AG10803 (cell line): ENCODE measurements at places on chromosomes 5 and 9.

GRCh38 chr5:145443964-145444363, 391.2 kb downstream of the PRELID2 start:
- no peak for DNase-seq

DNA sequence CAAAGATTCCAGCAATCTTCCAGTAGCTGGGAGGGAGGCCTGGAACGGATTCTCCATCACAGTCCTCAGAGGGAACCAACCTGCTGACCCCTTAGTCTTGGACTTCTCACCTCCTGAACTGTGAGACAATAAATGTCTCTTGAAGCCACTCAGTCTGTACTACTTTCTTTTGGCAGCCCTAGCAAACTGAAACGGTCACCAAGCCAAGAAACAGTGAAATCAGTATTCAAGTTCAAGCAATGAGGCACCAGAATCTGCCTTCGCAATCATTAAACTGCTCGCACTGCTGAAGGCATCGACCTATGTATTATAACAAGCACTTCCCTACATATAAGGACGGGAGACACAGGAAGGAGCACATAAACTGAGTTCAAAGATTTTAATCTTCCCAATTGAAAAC, 120.6 kb upstream of the PUM3 start:
- no peak for DNase-seq

- peak; percentile 36 for DNase-seq
These were observed 8.8 kb upstream of the ASB6 start for GRCh38 chr9:129650680-129651235.

GRCh38 chr5:170306381-170306831, 8.8 kb upstream of the LCP2 start:
- peak; percentile 81 for DNase-seq

DNA sequence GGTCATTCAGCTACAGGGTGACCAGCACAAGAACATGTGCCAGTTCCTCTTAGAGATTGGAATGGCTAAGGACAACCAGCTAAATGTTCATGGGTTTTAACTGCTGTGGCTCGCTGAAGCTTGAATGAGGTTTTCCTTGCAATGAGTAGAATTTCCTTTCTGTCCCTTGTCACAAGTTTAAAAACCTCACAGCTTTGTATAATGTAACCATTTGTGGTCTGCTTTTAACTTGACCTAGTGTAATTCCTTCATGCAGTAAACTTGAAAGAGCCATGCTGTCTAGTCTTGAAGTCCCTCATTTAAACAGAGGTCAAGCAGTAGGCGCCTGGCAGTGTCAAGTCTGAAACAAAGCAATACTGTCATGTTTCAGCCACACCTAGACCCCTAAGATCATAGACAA, 181.3 kb upstream of the DMRT1 start:
- no peak for DNase-seq

DNA sequence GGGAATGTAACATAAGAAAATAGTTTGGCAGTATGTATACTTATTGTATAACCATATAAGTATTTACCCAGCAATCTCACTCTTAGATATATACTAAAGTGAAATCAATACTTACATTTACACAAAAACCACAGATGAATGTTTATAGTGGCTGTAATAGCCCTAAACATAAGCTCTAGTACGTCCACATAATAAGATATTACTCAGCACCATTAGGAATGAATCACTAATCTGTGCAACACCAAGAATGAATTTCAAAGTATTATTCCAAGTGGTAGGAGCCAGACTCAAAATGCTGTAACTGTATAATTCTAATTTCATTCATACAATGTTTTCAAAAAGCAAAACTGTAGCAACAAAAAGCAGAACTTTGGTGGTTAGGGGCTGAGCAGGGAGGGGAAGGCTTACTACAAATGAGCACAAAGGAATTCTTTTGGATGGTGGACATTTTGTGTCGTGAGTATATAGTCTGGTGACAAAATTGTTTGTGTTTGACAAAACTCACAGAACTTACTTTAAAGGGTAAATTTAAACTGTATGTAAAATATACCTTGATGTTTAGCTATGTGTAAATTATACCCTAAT, 11.9 kb upstream of the C5orf46 start:
- DNase-seq = no peak

- DNase-seq = no peak
These were observed 68.5 kb downstream of the KLHL3 start for GRCh38 chr5:137667341-137667740.

GRCh38 chr9:68644831-68645230, 60.2 kb upstream of the PIP5K1B start:
- DNase-seq = no peak

DNA sequence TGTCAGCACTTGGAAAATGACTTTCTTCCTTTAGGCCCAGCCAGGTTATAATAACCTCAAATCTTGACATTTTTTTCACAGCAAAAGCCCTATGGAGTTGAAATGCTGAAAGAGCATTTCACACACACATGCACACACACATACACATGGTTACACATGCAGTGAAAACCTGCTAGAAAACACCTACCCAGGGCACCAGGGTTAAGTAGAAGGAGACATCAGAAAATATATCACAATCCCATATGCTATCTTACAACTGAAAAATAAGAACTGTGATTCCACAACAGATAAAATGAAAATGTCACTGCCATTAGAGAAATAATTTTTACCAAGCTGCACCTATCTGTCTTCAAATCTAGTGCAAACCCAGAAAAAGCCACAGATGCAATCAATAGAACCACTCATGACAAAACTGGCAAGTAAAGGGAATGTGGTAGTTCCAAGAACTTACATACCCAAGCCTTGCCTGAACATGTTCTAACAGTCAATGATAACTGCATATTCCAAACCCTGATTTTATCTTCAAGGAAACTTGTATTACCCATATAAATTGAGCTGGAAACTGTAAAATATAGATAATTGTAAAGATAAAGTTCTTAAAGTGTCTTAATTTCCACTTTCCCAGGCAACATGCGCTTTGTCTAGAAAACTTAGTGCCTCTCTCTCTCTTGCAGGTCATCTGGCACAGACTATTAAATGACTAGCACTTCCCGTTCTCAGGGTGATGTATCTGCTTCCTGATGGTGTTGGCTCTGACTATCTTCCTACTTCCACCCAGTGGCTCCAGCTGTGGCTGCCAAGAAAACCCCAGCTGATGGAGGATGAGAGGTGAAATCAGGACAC, 250.2 kb upstream of the PTGER4 start:
- DNase-seq = no peak

- DNase-seq = no peak
These were observed 58.6 kb upstream of the LIFR start for GRCh38 chr5:38615042-38615441.

- DNase-seq = no peak
These were observed 1056.5 kb upstream of the EDIL3 start for GRCh38 chr5:85441156-85441555.

- DNase-seq = no peak
These were observed 1931.0 kb downstream of the EFNA5 start for GRCh38 chr5:105739732-105740131.

DNA sequence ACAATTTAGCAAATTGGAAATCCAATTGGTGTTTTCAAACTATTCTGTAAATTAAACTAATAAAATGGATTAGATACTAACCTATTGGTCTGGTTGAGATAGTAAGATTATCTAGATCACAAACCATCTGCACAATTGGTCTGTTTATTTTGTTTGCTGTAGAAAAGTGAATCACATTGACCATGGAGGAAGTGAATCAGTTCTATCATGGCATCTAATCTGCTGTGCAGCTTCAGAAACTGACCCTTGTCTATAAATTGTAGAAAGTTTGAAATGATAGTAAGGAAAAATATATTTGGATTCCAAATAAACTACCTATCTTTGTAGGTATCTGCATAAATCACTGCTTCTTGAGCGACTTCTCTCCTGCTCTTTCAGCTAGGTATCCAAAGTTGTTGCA, 1865.4 kb downstream of the MAT2B start:
- no peak for DNase-seq

- DNase-seq = no peak
These were observed 57.9 kb downstream of the SHB start for GRCh38 chr9:38010918-38011704.

- DNase-seq = peak; percentile 36
These were observed 69.4 kb downstream of the MSX2 start for GRCh38 chr5:174793684-174794328.

GRCh38 chr5:2200261-2200950, 317.7 kb upstream of the IRX4 start:
- DNase-seq = no peak

GRCh38 chr5:43065948-43066798, 26.1 kb upstream of the ANXA2R start:
- peak; percentile 82 for DNase-seq

DNA sequence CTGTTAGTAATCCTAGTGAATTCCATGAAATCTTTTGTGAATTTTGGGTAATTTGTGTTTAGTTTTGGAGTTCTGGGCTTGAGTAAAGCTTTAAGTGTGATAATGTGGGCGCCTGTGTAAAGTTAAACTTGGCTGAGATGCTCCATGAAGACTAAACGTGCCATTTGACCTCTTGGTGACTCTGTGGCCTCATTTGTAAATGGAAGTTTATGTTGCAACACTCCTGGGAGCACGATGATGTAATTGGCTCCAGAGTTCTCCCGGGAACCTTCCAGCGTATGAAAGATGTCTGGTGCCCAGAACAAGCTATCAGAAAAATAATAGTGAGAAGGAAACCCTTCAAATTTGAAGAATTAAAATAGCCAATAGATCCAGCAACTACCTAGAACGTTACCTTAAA, 981.2 kb downstream of the TLE4 start:
- DNase-seq = no peak

- DNase-seq = no peak
These were observed 88.4 kb downstream of the ENC1 start for GRCh38 chr5:74552101-74552500.

DNA sequence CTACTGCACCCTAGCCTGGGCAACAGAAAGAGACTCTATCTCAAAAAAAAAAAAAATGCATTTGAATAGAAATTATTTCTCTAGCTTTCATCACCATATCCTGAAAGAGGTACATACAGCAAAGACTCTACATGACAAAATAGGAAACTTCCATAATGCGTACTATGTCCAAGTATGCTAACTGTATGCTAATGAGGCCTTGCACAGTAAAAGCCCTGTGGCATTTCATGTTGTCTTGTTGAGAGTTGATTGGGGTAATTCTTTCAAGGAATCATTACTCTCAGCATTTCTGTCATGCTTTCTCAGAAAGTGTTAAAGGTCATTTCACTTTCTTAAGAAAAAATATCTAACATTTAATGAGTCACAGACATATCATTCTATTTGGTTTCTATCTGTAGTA, 393.4 kb downstream of the CTNND2 start:
- no peak for DNase-seq

DNA sequence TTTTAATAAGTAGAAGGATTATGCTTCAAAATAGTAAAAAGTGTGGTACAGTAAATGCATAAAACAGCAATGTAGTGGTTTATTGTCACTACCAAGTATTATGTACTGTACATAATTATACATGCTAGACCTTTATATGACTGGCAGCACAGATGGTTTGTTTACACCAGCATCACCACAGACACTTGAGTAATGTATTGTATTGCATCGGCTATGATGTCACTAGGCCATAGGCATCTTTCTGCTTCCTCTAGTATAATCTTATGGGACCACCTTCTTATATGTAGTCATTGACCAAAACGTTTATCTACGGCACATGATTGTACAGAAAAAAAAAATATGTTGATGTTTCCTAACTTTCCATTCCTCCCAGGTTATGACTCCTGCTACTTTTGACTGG, 31.9 kb upstream of the SSBP2 start:
- no peak for DNase-seq

GRCh38 chr5:1767524-1768282, 31.9 kb downstream of the MRPL36 start:
- DNase-seq = no peak

DNA sequence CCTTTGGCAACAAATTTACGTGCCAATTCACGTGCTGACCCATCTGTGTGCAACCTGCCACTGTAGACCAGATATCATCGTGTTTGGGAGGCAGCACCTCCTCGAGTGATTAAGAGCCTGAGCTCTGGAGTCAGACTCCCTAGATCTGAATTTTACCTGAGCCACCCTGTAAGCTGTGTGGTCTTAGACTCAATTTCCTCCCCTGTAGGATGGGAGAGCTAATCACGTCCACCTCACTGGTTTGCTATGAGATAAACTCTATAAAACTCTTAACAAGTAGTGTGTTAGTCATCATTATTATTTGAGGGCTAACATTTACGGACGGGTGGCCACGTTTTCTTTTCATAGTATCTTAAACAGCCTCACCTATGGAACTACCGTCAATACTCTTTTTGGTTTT, 220.0 kb upstream of the ADAMTSL1 start:
- DNase-seq = no peak

DNA sequence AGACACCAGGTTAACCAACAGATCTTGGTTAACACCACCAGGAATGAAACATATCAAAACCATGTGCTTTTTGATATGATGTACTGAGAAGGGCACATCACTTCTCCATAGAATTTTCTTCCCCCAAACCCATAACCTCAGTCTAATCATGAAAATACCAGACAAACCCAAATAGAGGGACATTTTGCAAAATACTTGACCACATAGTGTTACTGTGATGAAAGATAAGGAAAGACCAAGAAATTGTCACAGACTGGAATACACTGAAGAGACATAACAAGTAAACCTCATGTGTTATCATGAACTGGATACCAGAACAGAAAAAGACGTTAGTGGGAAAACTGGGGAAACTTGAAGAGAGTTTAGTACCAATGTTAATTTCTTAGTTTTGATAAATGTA, 74.9 kb upstream of the VCAN start:
- no peak for DNase-seq

GRCh38 chr5:91556-92263, at the start of gene PLEKHG4B:
Gene PLEKHG4B (plus strand): TSS chr5:92168. CDS start chr5:92232, 64 bp downstream.
- no peak for DNase-seq

- no peak for DNase-seq
These were observed 41.2 kb upstream of the INSYN2B start for GRCh38 chr5:170021506-170021905.

DNA sequence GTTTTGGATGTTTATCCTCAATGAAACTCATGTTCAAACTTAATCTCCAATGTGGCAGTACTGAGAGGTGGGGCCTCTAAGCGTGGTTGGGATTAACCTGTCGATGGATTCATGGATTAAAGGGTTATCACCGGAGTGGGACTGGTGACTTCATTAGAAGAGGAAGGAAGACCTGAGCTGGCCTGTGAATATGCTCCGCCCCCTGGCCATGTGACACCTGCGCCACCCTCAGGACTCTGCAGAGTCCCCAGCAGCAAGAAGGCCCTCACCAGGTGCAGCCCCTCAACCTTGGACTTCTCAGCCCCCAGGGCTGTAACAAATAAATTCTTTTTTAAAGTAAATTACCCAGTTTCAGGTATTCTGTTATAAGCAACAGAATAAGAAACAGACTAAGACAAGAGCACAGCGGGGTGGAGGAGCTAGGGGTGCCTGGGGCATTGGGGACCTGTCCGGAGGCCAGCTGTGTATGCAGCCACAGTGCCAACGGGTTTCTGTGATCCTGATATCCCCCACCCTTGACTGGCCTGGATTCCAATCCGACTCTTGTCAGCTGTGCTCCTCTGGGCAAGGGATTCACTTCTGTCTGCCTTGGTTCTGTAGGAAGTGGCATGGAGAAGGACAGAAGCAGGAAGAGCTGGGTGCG, 3.2 kb upstream of the MAPK9 start:
- no peak for DNase-seq
